Osteoblast (primary cell): ENCODE measurements at places on chromosomes 11 and 22. TPM values are rescaled to one million over a fixed set of nuclear protein-coding genes. Genes with fewer than 3 reads are reported as not detected.
A peak's percentile ranks its signal among the peaks of the same experiment; 100 is the strongest.

- peaks cover 3% of the 10 kb centered on the region for H3K36me3 ChIP-seq
- no peak for DNase-seq
- H3K27me3 ChIP-seq: no peaks in the 10 kb centered on the region
- no peak overlapping the region for H3K4me3 ChIP-seq
Observed at GRCh38 chr11:96144553-96144952, 198.4 kb downstream of the MAML2 start.

GRCh38 chr11:19311308-19312030 is 70.7 kb upstream of the E2F8 start:
- H3K27ac ChIP-seq: no peak overlapping the region
- peak; percentile 94 for DNase-seq
- H3K36me3 ChIP-seq: no peaks in the 10 kb centered on the region
- H3K4me3 ChIP-seq: no peak overlapping the region
- H3K4me1 ChIP-seq: no peaks in the 10 kb centered on the region

DNA sequence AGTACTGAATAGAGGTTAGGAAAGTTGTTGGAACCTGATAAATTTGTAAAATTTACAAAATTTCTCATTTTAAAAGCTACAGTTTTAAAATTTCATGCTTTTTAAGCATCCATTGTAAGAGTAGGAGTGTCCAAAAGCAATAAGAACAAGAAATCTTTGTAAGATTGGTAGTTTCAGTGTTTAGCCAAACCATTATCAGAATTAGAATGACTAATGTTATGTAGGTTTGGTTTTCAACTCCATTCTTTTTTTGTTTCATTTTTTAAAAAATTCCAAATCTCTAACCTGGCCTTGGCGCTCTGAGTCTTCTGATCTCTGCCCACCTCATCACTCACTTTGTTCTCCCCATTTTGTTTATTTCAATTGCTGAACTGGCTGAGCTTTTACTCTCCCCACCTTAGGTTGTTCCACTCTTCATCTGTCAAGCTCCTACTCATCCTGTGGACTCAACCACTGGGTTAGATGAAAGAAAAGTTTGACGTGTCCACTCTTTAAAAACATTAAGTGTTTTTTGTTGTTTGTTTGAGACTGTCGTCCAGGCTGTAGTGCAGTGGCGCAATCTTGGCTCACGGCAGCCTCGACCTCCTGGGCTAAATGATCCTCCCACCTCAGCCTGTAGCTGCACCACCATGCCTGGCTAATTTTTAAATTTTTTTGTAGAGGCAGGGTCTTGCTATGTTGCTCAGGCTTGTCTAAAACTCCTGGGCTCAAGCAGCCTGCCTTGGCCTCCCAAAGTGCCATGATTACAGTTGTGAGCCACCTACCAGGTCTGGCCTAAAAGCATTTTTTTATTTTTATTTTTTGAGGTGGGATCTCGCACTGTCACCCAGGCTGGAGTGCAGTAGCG is 14.0 kb downstream of the EP300 start:
- H3K4me1 ChIP-seq: no peaks in the 10 kb centered on the region
- no peak for DNase-seq
- peak overlapping the region; percentile 1 for H3K27ac ChIP-seq
- no peaks in the 10 kb centered on the region for H3K27me3 ChIP-seq
- no peak overlapping the region for H3K4me3 ChIP-seq

GRCh38 chr11:131422029-131422428 is 51.6 kb downstream of the NTM start:
- H3K36me3 ChIP-seq: no peaks in the 10 kb centered on the region
- H3K4me3 ChIP-seq: no peak overlapping the region
- H3K27ac ChIP-seq: no peak overlapping the region
- H3K27me3 ChIP-seq: no peaks in the 10 kb centered on the region

Gene TMEM191B
- total RNA-seq: 1.2 TPM in 1 of 2 replicates, not detected in the other

DNA sequence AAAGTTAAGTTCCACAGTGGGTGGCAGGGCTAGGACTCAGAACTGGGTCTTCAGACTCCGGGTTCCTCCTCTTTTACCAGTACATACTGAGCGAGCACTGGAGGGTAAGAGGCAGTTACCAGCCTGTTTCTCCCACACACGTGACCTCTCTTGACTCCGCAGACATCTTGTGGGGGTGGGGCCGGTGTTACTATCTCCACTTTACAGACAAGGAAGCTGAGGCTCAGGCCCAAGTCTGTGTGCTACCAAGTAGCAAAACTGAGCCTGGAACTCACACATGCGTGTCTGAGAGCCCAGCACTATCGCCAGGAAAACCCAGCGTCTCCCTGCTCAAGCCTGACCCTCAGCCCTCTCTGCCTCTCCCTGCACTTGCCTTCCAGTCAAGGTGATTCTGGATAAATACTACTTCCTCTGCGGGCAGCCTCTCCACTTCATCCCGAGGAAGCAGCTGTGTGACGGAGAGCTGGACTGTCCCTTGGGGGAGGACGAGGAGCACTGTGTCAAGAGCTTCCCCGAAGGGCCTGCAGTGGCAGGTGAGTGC is 16.0 kb upstream of the SMIM35 start:
- peaks cover 5% of the 10 kb centered on the region for H3K27me3 ChIP-seq
- no peaks in the 10 kb centered on the region for H3K4me1 ChIP-seq
- no peak overlapping the region for H3K27ac ChIP-seq
- H3K36me3 ChIP-seq: no peaks in the 10 kb centered on the region
- H3K4me3 ChIP-seq: no peak overlapping the region
- no peak for DNase-seq

DNA sequence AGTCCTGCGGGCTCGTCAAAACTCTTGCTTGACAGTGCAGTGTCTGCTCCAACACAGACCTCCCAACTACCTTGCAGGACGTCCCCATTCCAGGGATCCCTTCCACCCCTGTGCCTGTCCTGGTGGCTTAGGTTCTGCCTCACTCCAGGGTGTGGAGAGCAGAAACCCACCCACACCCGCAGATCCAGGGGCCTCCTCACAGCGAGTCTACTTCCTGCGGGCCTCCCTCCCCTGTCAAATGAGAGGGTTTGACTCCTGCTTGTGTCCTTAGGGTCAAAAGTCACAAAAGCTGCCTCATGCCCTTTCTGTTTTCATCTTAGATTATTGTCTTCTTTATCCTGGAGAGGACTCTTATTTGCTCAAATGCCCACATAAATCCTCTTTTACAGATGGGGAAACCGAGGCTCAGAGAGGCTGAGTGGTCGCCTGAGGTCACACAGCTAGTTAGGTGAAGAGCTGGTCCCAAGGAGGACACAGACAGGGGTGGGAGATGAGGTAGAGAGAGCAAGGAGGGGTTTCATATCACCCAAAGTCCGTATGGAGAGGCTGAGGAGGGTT is 81.1 kb upstream of the KCNQ1OT1 start:
- DNase-seq: peak; percentile 45
- peaks cover 6% of the 10 kb centered on the region for H3K4me1 ChIP-seq
- H3K36me3 ChIP-seq: no peaks in the 10 kb centered on the region
- H3K27ac ChIP-seq: no peak overlapping the region
- H3K4me3 ChIP-seq: no peak overlapping the region
